ENCODE measurements at places on chromosomes 6 and 20.

DNA sequence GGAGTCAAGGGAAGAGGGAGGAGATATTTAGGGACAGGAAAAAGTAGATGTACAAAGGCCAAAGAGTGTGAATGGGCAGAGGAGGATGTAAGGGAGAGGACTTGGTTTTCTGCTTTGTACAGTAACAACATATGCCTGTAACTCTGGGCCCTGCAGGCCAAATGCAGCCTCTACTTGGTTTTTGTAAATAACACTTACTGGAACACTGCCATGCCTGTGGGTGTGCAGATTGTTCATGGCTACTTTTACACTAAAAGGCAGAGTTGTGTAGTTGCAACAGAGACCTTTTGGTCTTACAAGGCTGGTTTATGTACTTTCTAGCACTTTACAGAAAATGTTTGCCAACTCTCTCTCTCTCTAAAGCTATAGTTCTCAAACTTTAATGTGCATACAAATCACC is 157.1 kb downstream of the PHACTR1 start:
- DNase-seq: no peak

- DNase-seq: no peak
These were observed 11.5 kb downstream of the FILIP1 start for GRCh38 chr6:75481936-75482593.

DNA sequence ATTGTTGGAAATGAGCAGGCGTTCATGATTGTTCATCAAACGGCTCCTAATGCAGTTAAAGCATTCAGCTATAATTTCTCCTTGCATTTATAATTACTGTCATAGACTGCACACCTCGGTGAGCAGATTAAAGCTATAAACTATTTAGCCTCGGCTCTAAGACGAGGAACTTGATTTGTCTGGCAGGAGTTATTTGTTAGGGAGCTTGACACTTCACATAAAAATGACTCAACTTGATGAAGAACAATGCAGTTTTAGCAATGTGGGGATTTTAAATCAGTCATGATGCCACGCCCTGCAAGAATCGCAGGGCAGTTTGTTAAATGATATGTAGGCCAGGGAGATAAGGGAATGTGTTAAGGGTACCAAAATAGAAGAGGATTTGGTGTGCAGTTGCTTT is 290.2 kb downstream of the TSHZ2 start:
- DNase-seq: no peak

- DNase-seq: no peak
These were observed 242.6 kb downstream of the ARID1B start for GRCh38 chr6:157019733-157020132.

GRCh38 chr6:157029980-157030690 is 253.0 kb downstream of the ARID1B start:
- no peak for DNase-seq

DNA sequence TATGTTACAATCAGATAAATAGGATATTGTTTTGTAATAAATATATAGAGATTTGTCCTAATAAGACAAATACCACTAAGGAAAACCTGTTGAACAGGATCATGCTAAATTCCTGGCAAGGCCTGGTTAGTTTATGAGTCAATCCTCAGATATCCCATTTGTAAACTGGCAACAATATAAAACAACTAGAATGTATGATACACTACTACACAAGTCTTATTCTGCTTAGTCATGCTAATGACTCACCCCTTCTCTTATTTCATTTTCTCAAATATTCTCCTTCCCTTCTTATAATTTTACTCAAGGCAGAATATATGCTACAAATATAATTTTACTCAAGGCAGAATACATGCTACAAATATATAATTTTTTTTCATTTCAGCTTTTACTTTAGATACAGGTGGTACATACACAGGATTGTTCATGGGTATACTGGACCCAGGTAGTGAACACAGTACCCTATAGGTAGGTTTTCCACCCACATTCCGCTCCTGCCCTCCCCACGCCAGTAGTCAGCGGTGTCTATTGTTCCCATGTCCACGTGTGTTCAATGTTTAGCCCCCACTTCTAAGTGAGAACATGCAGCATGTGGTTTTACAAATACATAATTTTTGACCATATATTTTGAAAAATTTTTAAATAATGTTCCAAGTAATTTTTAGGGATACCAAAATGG is 6.3 kb downstream of the OSER1 start:
- no peak for DNase-seq

DNA sequence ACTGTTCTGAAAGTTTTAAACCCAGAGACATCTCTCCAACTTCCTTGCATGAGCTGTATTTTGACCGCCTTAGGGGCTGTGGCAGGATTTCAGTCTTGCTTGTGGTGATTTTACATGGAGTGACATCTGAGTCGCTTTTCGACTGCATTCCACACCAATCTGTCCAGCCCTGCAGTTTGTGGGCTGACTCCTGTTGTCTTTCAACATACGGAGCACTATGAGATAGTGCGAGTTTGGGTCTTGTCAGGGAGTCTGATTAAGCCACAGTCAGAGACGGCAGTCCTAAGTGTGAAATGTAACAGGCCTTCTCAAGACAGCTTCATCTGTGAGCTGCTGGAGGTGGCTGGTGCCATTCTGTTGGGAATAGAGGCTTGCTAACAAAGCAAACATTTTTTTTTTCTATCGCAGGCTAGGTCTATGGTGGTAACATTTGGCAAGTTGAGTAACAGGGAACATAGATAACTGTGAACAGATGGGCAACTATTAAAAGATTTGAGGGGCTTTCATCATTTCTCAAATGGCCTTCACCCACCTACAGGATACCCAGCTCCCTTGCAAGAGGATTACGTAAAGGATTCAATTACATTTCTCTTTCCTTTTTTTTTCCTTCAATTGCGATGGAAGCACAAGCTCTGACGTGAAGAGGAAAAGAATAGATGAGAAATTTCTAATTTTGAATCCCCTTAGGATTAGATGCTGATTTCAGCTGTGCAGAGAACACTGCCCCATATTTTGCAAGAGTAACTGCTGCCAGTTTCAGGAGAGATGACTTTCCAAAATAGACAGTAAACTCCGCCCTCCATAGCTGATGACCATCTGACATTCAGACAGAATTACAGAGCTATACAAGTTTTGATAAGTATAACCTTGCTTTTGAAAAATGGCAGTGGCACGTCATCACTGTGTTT is 25.1 kb downstream of the CAP2 start:
- DNase-seq: no peak

DNA sequence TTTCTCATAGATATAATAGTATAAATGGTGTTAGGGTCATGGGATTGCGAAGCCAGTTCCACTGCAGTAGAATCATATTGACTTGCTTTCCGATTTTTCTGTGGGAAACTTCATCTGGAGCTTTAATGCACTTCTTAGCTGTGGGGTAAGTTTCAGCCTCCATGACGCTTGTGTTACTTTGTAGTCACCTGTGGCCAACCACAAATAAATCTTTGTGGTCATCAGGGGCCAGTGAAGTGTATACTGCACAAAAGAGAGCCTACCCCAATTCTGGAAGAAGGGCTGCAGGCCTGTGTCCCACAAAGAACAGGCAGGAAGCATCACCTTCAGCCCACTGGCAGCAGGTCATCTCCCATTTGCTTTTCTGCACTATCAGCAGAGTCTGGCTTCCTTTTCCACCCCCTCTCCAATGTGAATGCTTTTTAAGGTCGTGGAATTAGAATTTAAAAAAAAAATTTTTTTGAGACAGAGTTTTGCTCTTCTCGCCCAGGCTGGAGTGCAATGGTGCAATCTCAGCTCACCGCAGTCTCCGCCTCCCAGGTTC is 32.0 kb downstream of the MTHFD1L start:
- DNase-seq: no peak

Data from stimulated activated naive CD4-positive, alpha-beta T cell treated with Interleukin-2 at 50 U/mL for 16 hours (primary cell).